CD4-positive, alpha-beta T cell treated with Interleukin-17A for 1 hour (primary cell): ENCODE measurements at places on chromosomes 1 and 21.

GRCh38 chr1:58850636-58851035 is 66.8 kb upstream of the JUN start:
- no peak for DNase-seq

GRCh38 chr1:212215910-212216309 is 69.3 kb upstream of the PPP2R5A start:
- DNase-seq, result no peak

DNA sequence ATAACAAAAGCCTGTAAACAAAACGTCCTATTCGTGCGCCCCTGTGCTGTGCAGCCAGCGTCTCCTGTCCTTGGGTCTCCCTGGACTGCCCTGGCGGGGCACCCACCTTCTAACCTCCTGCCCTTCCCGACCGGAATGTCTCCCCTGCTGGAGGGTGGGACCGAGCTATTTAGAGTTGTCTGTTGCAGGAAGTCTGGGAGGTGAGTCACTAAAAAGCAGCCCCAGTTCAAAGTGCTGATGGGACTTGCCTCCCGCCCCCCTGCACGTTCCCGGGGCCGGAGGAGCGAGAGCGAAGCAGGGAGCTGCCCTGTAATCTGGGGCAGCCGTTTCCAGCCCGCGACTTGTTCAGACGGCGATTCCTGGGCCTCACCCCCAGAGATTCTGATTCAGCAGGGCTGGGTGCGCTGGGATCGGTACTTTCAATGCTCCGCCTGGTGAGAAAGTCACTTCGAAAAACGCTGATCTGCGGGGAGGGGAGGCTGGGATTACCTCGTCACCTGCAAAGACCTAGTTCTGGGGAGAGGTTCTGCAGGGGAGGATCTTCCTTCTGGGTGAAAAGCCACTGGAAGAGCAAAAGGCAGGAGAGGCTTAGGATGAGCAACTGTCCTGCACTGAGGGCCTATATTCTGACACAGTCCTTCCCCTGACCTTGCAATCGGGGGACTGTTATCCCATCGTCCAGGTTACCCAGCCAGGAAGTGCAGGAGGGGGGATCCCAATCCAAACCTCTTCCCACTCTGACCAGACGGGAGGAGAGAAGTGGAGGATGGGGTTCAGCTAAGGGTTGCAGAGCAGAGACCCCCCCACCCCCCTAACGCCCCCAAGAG is 1.2 kb upstream of the DHRS3 start:
- peak; percentile 56 for DNase-seq

DNA sequence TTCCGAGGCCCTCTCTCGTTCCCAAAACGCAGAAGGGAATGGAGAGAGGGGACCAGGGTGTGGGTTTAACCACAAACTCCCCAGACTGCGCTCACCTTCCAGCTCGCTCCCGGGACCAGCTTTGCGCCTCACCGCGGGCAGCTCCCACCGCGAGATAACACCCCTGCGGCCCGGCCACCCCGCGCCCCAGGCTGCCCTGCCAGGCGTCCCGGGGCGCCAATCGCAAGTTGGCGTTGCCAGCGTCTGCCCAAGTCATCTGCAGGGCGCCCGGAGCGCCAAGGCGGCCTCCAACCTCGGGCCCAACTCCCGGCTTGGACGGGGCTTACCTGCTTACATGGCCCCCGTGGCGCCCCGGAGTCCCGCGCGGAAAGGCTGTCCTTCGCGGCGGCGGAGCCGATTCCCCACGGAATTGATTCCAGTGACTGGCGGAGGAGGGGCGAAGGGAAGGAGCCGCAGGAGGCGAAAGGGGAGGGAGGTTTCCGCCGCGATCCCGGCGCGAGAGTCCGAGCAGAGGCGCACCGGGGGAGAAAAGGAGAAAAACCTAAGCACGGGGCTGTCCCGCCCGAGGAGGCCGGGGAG is 456 bp downstream of the PTPN14 start:
- no peak for DNase-seq

- no peak for DNase-seq
These were observed 48.6 kb upstream of the PCBP3 start for GRCh38 chr21:45594721-45595489.

GRCh38 chr1:237736372-237737029 is 154.2 kb downstream of the ZP4 start:
- DNase-seq, result peak; percentile 72

DNA sequence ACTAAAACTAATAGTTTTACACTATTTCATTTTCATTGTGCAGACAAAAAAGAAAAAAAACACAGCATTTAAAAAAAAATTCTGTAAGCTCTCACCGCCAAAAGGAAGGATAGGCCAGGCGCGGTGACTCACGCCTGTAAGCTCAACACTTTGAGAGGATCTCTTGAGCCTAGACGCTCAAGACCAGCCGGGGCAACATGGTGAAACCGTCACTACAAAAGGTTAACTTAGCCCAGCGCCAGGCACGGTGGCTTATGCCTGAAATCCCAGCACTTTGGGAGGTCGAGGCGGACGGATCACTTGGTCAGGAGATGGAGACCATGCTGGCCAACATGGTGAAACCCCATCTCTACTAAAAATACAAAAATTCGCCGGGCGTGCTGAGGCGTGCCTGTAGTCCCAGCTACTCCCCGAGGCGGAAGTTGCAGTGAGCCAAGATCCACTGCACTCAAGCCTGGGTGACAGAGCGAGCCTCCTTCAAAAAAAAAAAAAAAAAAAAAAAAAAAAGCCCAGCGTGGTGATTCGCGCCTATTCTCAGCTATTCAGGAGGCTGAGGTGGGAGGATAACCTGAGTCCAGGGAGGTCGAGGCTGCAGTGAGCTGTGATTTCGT is 14.3 kb upstream of the SPEN start:
- DNase-seq, result peak; percentile 73

GRCh38 chr1:117793413-117793812 is 136.0 kb downstream of the GDAP2 start:
- DNase-seq, result no peak

DNA sequence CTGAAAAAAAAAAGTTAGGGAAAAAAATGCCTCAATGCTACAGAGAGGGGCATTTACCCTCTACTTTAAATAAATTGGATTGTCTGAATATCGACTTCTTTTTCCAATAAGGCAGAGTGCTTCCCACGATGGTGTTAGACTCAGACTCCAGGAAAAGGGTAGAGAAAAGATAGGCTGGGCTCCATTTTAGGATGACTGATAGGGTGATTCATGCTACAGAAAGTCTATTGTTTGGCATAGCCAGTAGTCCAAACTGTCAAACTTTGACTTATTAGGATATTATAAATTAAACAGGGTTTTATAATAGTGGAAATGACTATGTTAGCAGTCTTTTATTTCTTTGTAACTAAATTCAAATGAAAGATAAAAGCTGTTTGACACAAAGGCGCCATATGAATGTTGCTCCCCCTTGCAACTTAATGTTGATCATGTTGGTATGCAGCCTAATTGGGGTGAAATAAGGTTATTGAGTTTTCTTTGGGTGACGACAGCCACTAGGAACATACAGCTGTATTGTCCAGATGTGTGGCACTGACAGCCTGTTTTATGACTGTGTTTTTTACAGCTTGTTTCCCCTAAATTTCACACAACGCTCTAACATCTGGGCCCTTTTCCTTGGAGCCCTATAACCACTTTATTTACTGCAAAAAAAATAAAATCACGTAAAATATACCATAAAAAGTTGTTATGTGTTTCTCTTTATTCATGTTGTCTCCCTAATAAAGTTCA is 69.3 kb downstream of the SPAG17 start:
- DNase-seq, result no peak

DNA sequence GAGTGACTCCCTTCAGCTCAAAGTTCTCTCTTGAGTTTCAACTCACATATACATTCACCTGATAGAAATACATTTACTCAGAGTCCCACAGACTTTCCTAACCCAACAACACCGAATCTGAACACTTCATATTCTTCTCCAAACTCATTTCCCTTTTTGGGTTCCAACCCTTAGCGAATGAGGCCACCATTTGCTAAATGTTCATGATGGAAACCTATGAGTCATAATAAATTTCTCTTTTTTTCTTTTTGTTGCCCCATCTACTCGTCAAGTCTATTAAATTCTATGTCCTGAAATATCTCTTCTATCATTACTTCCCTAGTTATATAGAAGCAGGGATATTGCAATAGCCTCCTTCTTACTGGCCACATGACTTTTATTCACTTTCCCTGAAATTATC is 100.1 kb downstream of the HLX start:
- DNase-seq, result no peak

DNA sequence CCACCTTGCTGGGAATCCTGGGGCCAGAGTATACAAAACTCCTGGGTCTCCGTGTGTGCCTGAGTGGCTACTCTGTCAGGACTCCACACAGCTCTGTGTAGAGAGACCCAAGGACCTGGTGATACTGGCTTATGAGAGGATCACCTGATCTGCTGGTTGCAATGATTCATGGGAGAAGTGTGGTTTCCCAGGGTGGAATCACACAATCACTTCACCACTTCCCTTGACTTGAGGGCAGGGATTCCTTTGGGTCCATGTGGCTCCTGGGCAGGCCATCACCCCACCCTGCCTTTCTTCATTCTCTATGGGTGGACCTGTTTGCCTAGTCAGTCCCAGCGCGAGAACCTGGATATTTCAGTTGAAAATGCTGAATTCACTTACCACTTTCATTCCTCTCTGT is 13.3 kb downstream of the PRSS38 start:
- DNase-seq, result no peak

DNA sequence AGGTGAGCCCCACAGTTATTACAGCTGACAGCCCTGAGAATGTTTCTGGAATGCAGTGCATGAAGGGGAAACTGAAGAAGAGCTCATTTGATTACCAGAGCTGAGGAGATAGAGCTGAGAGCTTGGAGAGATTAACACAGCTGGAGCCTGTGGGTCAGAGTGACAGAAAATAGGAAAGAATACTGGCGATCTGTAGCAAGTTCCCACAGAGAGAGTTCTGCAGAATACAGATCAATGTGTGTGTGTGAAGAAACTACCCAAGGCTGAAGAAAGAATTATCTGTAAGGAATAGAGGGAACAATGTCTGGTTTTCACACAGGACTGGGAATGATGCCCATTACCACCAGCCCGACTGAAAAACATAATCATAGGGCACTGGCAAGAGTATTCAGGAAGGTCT is 103.6 kb upstream of the SNX7 start:
- no peak for DNase-seq

GRCh38 chr21:20040768-20041167 is 957.4 kb upstream of the NCAM2 start:
- DNase-seq, result no peak

DNA sequence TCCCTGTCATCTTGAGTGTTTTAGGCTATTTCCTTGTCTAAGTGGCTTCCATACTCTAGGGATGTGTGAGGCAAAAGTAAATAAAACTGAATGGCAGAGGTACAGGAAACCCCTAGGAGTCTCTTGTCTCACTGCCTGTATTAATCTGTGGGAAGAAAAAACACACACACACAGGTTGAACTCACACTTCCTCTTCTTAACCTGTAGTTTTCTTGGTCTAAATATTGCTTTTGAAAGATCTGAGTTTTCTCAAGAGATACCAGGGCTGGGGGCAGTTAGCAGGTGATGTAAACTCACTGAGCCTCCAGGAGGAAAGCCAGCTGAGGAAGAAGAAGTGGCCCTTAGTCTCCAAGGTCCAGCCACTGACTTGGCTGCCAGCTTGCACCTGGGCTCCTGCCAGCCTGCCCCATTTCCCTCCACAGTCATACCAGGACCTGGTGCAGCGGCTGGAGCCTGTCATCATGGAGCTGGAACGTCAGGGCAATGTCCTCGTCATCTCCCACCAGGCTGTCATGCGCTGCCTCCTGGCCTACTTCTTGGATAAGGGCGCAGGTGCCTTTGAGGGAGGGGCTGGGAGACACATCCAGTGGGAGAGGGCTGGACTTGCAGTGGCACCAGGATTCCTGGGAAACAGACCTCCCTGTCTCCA is 16.9 kb downstream of the PFKFB2 start:
- no peak for DNase-seq

GRCh38 chr1:213345621-213346020 is 294.6 kb downstream of the RPS6KC1 start:
- DNase-seq, result no peak

DNA sequence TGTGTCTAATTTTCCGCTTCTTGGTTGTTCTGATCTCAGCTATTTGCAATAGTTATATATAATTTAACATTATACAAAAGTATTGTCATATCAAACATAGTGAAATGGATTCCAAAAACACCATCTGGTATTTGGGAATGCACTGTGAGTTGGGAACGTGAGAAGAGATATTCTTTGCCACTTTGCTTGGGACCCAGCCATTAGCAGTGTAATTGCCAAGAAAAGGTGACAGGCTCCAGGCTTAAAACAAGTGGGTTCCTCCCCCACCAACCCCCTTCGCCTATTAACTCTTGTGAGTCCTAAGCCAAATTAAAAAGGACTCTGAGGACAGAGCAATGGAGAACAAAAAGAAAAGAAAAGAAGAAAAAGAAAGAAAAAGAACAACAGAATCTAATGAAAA is 186.7 kb upstream of the NFIA start:
- no peak for DNase-seq

DNA sequence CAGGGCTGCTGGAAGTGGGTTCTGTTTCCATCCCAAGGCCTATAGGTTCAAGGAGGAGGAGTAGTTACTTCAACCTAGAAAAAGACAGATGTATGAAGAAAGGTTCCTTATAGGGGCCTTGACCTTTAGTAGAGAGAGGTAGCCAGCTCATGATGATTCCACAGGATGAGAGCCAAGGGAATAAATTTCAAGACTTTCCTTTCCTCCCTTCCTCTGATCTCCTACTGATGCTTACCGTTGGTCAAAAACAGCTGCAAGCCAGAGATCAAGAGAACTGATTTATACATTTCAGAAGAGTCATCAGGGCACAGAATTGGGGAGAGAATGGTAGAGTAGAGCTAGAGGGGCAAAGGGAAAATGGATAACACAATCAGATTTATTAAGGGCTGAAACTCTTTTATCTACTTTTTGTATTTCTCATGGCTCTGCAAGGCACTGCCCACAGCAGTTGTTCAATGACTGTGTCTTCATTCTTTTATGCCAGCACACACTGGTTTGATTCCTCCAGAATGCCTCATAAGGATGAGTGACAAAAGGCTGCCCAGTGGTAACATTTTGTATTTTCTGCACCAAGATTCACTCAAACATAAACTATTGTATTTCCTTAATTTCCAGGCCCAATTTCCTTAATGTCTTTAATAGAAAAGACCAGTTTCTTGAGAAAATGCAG is 37.4 kb downstream of the AK5 start:
- DNase-seq, result no peak

DNA sequence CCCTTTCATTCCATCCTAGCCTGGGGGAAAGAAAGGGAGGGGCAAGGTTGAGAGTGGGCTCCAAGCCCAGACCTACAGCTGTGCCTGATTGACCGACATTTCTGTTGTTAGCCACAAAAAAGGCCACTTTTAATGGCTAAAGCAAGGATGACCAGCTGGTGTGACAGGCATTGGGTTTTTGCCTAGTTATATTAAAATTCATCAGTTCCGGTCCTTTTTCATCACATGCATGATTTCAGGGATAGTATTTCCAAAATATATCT is 192.3 kb downstream of the ZNF326 start:
- DNase-seq, result no peak

GRCh38 chr1:36440646-36441045 is 9.6 kb downstream of the OSCP1 start:
- no peak for DNase-seq
